NCI-H748 treated with DMSO at 0.1 percent for 48 hours (cell line): ENCODE measurements at places on chromosomes 1 and 21.
A peak's percentile ranks its signal among the peaks of the same experiment; 100 is the strongest.

- DNase-seq: peak; percentile 22
These were observed 39.8 kb downstream of the OLIG1 start for GRCh38 chr21:33109574-33110339.

DNA sequence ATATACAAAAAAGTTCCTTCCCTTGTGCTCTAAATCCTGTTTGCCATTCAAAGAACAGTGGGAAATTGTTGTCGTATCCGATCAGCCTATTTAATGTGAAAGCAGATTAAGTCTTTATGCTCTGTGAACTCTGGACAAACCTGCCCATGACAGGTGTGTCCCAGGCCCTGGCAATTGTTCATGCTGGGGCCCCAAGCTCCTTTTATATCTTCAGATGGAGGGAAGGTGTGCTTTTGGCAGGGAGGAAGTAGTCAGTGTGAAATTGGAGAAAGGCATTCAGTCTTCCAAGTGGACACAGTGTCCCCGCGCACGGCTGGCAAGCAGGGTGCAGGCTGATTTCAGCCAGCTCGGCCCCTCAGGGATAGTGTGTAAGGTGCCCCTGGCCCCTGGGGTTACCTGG lies 135.1 kb upstream of the F3 start:
- no peak for DNase-seq

DNA sequence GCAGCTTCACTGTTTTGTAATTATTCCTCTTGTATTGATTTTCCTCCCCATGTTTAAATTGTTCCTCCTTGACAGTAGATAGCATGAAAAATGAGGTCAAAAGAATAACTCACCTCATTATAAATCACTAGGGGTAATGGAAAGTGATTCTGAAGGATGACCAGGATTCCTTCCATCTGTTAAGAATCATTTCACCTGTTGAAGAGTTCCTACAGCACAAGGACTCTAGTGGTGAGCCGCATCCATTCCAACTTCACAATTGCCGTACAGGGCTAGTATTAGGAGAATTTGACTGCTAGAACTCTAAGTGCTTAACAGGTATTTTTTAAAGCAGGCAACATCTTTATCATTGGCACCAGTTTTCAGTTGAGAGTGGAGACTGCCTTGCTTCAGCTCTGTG lies 13.7 kb downstream of the PPP1R12B start:
- no peak for DNase-seq

GRCh38 chr1:15953791-15954241 lies 22.1 kb downstream of the ZBTB17 start:
- peak; percentile 75 for DNase-seq

DNA sequence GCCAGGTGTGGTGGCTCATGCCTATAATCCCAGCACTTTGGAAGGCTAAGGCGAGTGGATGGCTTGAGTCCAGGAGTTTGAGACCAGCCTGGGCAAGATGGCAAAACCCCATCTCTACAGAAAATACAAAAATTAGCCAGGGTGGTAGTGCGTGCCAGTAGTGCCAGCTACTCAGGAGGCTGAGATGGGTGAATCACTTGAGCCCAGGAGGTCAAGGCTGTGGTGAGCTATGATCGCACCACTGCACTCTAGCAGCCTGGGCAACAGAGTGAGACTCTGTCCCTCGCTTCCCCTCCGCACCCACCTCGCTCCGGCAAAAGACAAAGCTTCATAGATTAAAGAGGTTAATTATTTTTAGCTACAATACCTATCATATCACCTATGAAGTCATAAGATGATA lies 100.0 kb downstream of the HHAT start:
- DNase-seq: no peak

- DNase-seq: no peak
These were observed 11.3 kb downstream of the CACHD1 start for GRCh38 chr1:64480999-64481772.

GRCh38 chr1:109542657-109543056 lies 3.0 kb downstream of the GPR61 start:
- no peak for DNase-seq

- DNase-seq: no peak
These were observed 125.8 kb downstream of the PCBP3 start for GRCh38 chr21:45769294-45769693.

GRCh38 chr1:79877086-79877485 lies 870.6 kb upstream of the ADGRL4 start:
- no peak for DNase-seq

DNA sequence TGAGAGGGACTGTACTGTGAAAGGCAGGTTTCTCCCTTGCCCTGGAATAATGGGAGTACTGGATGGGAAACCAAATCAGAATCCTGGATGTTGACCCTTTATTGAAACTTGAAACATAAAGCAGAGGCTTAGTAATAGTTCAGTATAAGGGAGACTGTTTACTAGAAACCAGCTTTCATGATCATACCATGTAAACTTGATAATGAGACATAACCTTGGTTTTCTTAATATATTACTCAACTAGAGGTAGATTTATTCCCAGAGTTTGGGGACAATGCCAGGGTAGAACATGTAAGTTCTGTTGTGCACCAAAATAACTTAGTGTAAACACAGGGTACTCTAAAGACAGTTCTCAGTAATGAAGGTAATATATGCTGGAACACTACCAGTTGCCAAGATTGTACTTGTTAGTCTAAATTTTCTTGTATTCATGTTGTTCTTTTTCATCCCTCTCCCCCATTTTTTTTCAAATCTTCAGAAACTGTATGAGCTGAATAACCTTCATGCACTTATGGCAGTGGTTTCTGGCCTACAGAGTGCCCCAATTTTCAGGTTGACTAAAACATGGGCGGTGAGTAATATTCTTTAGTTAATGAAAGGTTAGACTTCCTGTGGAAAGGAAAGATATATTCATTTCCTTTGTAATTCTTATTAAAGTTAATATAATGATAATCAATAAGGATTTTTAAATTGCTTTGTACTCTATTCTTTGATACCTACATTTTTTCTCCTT lies 49.6 kb downstream of the ANGPTL1 start:
- DNase-seq: no peak

DNA sequence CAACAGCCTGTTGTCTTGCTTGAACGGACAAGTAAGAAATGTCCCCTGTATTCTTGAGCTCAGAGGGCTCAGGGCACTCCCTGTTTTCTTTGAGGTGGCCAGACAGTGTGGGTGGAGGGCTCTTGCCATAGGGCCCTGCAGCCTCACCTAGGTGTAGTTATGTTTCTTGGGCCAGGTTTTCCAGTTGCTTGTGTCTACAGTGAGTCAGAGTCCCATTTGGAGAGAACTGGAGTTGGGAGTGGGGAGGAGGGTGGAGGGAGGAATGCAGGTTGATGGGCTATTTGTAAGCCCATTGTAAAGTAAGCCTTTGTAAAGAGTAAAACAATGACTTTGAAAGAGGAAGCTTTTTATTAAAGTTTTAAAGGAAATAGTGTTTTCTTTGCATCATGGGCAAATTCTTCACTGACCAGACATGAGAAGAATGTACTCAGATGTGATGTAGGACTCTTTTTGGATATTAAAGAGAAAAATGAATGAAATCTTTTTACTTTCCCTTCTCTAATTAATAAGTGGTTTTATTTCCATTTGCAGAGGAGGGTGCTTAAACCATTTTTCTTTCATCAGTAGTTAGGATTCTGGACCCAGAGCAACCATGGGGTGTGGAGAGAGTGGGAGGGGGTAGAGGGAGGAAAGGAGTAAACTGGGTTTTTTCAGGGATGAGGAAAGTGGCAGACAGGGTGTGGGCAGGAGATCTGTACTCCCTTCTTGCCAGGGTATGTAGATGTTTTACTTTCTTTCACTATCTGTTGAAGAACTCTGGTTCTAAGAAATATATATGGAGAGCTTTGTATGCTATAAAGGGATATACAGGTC lies 45.1 kb upstream of the MACF1 start:
- DNase-seq: no peak

- DNase-seq: no peak
These were observed at the start of gene PGLYRP3 for GRCh38 chr1:153312570-153313186. Gene PGLYRP3, minus strand, starts transcription at chr1:153312952. Its CDS starts 2,287 bp downstream, at chr1:153310665.

DNA sequence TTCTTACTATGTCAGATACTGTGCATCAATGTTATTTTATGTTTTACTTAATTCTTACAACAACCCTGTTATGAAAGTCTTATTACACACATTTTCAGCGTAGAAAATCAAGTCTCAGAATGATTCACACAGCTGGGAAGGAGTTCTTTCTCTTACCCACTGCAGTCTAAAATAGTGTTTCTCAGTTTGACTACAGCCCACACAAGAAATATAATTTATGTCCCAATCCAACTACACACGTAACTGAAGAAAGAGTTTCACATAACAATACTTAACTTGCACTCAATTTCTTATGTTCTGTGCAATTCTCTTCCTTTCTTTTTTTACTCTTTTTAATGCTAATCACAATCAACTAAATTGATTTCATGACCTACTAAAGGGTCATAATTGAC lies 252.8 kb upstream of the ADGRL2 start:
- DNase-seq: no peak

DNA sequence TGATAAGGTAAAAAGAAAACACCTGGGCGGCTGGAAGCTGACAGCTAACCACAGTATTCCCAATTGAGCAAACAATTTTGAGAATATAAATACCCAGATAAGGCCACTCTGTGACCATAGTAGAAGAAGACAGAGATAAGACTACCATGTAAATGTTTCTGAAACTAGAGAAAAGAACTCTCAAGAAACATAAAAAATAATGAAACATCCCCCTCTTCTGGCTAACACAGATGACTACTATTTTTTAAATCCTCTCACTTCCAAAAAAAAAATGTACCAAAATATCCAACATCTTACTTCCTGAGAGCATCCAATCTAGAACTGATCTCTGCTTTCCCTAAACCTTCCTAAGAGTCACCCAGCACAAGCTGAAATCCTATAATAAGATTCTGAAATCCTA lies 125.9 kb downstream of the HFM1 start:
- peak; percentile 1 for DNase-seq

DNA sequence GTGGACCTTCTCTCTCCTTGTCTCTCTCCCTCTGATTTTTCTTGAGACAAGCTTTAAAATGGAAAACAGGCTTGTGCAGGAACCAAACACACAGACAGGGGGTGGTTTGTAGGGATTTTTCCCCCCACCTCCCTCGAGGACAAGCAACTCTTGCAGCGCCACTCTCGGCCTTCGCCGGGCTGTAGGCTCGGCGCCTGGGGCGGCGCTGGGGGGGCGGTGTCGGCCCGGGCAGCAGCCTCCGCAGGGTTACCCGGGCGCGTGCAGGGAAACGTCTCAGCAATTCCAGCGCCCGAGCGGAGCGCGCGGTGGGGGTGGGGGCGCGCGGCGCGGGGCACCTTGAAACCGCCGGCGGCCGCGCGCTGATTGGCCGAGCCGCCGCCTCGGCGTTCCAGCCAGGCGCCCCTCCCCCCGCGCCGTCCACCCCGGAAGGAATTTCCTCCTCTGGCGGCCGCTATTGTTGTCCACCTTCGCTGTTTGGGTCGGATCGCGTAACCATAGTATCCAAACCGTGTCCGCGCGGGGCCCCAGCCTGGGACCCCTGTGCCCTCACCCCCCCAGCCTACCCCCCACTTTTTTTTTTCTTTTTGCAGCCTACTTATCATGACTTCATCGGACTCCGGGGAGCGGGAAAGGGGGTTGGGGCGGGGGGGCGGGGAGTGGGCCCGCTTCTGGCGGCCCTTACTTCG lies 59.8 kb upstream of the ACOT11 start:
- DNase-seq: peak; percentile 81

GRCh38 chr1:25914074-25914995 lies 8.1 kb upstream of the STMN1 start:
- DNase-seq: no peak

DNA sequence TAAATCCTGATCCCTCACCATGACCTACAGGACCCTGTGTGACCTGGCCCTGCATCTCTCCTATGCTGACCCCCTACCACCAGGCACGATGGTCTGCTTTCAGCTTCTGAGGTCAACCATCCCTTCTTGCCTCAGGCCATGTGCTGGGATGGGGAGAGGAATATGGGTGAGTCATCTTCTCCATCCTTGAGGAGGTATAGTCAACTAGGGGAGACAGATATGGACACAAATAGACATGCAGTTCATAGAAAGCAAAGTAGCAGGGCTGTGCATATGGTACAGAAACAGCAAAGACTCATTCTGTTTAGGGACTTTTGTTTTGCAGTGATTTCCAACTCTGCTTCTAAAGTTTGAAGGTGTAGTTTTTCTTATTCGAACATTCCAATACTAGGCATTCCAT lies 250.8 kb upstream of the FGGY start:
- DNase-seq: no peak

GRCh38 chr1:15089258-15089992 lies 64.1 kb upstream of the TMEM51 start:
- DNase-seq: no peak

GRCh38 chr1:181107711-181108110 lies 19.2 kb downstream of the IER5 start:
- no peak for DNase-seq

GRCh38 chr1:243963571-243963970 lies 87.5 kb upstream of the ZBTB18 start:
- DNase-seq: no peak

GRCh38 chr1:33435096-33435820 lies 4.4 kb upstream of the PHC2 start:
- DNase-seq: no peak

GRCh38 chr1:72847651-72848050 lies 565.3 kb upstream of the NEGR1 start:
- DNase-seq: no peak

GRCh38 chr1:26833432-26834405 lies 7.2 kb downstream of the ZDHHC18 start:
- no peak for DNase-seq

GRCh38 chr1:97986041-97987005 lies 65.5 kb upstream of the DPYD start:
- no peak for DNase-seq

- no peak for DNase-seq
These were observed 82.2 kb downstream of the SPSB1 start for GRCh38 chr1:9374748-9375341.

DNA sequence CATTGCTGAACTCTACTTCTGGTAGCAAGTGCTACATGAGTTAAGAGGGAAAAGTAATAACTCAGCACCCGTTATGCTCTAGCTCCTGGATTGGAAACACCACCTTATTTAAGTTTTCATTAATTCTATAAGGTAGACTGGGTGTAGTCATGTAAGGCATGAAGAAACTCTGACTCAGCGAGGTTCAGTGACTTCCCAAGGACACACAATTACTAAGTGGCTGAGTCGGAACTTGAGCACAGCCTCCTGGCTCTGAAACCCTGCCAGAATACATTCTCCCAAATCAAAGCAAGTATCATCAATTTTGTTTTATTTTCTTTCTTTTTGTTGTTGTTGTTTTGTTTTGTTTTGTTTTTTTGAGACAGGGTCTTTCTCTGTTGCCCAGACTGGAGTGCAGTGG lies 29.1 kb upstream of the SCCPDH start:
- DNase-seq: no peak

DNA sequence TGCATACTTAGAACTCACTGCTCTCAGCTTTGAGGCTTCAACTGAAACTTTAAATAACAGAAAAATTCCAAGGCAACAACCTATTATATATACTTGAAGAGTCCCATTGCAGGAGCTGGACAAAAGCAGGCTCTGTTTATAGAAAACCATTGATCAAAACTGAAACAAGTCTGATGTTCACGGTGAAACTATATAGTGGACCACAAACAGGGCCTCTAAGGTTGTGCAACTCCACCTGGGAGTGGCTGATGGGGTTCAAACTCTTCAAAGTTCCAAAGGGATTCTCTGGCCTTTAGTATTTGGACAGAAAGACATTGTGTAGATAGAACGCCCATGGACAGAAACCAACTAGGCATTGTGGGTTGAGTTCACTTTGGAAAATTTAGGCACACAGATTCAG lies 140.3 kb downstream of the ZC3H11B start:
- DNase-seq: no peak

GRCh38 chr1:78519446-78519845 lies 28.7 kb downstream of the PTGFR start:
- DNase-seq: no peak
